ENCODE measurements at places on chromosomes 2 and 18.

DNA sequence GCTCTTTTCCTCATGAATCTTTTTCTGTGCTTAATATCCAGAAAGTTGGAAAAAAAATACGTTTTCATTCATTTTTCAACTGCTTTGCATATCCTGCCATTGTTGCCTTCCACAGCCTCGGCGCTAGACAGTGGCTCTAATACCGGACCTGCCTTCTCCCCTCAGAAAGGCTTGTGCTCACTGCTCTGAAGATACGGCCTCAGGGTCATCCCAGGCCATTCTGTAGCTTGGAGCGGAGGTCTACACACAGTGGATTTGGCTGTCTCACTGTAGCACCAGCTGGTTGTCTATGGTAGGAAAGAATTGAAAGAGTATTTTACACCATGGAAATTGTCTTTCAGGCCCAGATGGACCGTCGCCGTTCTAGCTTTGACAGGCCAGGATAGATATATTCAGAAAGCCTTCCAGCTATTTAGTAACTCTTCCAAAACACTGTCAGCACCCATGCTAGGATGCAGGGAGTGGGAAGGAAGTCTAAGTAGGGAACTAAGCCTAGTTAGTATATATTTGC is 242.0 kb downstream of the TMEM182 start:
- DNase-seq, result no peak

DNA sequence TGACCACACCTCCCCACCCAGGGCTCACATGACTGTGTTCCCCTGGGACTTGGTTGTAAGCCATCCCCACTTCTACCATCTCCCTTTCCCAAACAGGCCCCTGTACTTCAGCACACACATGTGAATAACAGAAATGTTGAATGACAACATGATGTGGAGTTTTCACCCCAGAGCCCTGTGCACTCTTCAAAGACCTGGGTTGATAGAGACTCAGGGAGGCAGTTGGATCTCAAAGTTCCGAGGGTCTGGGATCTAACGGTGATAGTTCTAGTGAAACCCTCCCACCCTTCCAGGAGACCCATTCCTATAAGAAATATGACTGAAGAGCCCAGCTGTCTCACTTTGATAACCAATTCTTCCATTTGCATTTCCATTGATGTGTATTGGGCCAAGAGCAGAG is at the start of gene MROH2A:
MROH2A (plus strand) TSS at position 301 of the 400 bp plus-strand sequence. CDS start 1,029 bp downstream, outside the sequence.
- DNase-seq, result no peak

DNA sequence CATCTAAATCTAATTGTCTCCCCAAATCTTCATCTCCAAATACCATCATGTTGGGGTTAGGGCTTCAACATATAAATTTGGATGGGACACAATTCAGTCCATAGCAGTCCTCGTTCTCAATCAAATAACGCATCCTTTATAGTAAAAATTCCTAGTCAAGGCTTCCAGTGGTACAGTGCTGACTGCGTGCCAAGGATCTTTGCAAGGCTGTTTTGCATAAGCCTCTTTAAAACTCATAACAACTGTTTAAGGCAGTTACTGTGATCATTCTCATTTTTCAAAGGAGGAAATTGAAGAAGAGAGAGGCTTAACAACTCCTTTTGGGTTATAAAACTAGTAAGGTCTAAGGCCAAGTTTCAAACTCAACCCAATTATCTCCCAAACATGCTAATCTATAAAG is 666.9 kb downstream of the NYAP2 start:
- DNase-seq, result no peak

DNA sequence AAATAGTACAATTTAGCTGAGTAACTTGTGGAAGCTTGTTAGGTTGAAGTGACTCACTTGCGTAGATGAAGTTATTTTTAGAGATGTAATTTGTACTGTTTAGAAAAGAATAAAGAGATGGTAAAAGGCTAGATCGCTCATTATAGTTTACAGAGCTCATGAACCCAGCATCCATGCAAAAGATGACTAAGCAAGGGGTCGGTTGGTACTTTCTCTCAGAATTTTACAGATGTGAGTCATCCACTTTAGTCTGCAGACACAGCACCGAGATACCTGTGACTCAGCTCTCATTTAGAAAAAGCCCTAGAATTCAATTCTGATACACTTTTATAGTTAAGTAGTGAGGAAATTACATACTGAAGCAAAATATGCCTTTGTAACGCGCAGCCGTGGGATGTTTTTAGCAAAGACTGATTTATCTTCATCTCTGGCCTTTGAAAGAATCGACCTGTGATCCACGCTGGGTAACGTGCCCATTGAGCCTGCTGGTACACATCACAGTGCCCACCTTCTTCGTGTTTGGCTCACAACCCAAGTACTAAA is 116.5 kb upstream of the FOSL2 start:
- DNase-seq, result peak; percentile 94

DNA sequence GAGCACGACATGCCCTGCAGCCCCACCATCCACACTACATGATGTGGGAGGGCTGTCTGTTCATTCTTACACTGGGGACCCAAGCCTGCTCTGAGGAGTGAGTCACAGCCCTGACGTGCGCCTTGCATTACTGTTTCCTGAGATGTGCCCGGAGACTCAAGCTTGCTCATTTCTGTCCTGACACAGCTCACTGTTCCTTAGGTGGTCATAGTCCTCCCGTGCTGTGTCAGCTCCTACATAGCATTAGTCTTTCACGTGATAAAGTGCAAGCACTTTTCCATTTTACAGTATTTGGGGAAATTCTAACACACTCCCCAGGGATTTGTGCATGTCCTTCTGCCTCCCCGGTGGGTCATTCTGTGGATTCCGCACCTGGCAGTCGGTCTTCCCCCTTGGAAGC is 46.2 kb upstream of the TRIM43B start:
- DNase-seq, result peak; percentile 78

GRCh38 chr2:112699984-112700667 is 20.7 kb upstream of the NT5DC4 start:
- no peak for DNase-seq

DNA sequence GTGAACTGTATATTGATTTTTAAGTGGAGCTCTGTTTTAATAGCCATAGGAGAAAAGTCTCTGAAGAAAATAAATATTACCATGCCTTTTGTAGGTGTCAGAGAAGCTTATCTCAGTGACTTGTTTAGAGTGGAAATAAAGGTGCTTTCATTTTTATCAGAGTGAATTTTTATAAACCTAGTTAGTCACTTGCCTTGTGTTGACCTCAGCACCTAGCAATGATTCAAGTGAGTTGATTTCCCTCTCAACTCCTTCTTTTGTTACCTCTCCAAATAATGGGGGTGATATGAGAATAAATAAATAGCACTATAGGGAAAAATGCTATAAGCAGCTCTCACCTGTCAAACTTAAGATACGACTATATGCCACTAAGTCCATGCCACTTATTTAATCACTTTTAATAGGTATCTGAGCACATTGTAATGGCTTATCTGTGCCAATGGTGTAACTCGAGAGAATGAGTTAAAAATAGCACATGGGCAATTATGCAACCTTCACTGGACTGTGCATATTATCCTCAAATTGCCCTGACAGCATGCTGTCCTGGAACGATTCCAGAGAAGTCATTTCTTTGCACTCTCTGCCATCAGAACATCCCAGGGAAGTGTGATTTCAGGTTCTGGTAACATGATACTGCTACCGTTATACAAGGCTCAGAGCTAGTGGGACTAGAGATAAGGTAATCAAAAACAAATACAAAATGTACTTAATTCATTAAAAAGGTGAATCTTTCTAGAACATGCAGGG is 290.8 kb downstream of the CCDC85A start:
- no peak for DNase-seq

DNA sequence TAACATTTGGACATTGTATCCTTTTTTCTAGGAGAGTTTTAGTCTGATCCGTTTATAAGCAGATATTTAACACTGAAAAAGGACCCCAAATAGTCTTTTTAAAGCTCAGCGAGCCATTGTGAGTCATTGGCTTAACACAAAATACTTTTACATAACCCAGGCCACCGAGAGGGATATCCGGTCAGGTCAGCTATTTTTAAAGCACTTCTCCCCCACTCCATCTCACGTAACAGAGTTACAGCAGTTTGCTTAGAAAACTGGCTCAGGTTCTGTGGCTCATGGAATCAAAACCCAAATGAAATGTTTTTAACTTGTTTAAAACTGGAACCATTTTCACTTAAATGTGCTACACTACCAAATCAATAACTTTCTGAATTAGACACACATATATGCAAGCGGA is 23.9 kb downstream of the COL4A3 start:
- no peak for DNase-seq

GRCh38 chr2:37713258-37713700 is 41.8 kb upstream of the CDC42EP3 start:
- no peak for DNase-seq

DNA sequence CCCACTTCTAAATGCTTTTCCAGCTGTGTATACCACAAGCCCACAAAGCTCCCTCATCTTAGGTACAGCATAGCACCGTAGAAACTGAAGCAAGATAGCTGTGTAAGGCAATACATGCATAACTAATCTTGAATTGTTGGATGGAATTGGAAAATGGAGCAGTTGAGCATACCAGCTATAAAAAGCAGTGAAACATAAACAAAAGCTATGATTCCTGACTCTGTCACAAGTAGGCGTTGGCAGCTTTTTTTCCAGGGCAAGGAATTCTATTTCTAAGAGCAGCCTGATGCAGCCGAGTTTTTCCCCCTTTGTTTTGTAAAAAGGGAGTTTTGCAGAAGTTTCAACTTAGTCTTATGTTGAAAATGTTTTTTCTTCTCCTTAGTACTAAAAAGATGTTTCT is 32.4 kb downstream of the MOGAT1 start:
- DNase-seq, result no peak

DNA sequence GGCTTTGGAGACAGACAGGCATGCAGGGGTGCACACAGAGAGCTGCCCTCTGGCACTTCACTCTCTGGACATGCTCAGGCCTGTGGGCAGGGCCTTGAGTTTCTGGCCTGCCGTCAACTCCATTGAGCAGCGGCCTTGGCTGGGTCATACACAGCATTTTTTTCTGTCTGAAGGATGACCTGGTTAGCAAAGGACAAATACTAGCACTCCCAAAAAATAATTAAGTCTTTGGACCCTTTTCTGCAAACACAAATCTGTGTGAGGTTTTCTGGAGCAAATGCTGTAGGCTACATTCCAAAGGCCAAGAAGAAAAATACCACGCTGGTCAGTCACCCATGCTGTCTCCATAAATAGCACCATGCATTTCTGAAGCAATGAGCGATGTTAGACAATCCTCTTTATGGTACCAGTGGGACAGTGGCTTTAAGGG is 124.7 kb upstream of the CTAGE1 start:
- DNase-seq, result no peak

GRCh38 chr2:219169930-219170654 is at the start of gene SLC23A3:
Gene SLC23A3 (minus strand): TSS chr2:219170029. CDS start chr2:219169984, 45 bp downstream.
- DNase-seq, result no peak

- DNase-seq, result no peak
Observed at GRCh38 chr2:122080316-122080715, 324.9 kb downstream of the TSN start.

- DNase-seq, result no peak
Observed at GRCh38 chr2:185738679-185739472, at the start of gene FSIP2. Gene FSIP2 (plus strand): TSS chr2:185738804. CDS start chr2:185738895, 91 bp downstream.

DNA sequence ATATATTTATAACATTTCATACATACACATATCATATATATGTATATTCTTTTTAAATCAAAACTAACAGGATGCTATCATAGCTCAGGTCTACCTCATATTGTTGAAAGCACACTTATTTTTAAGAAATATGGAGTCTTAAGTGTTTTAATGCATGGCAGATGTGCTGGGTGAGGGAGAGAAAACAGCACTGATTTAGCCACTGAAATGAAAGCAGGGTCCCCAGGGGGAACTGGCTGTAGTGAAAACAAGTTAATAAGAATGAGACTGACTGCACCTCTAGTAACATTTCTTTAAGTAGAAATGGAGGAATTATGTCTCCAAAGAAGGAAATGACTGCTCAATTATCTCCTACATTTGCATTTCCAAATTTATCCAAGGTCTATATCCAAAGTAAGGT is 857.8 kb downstream of the DCDC2C start:
- DNase-seq, result no peak

DNA sequence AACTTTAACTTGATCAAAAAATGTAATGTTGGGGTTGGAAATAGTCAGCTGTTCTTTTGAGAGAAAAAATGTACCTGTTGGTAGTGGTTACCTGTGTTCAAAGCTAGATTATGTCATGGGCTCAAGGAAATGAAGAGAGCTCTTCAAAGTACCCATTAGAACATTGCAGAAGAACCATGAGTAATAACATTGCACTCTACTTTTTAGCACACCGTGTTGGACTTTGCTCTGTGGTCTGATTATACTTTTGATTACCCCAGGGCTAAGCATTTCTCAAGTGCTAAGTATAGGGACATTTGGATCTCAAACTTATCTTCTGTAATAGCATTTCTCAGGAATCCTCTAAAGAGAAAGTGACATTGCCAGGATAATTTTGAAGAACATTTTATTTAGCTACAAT is 1122.8 kb upstream of the CELF4 start:
- DNase-seq, result no peak

DNA sequence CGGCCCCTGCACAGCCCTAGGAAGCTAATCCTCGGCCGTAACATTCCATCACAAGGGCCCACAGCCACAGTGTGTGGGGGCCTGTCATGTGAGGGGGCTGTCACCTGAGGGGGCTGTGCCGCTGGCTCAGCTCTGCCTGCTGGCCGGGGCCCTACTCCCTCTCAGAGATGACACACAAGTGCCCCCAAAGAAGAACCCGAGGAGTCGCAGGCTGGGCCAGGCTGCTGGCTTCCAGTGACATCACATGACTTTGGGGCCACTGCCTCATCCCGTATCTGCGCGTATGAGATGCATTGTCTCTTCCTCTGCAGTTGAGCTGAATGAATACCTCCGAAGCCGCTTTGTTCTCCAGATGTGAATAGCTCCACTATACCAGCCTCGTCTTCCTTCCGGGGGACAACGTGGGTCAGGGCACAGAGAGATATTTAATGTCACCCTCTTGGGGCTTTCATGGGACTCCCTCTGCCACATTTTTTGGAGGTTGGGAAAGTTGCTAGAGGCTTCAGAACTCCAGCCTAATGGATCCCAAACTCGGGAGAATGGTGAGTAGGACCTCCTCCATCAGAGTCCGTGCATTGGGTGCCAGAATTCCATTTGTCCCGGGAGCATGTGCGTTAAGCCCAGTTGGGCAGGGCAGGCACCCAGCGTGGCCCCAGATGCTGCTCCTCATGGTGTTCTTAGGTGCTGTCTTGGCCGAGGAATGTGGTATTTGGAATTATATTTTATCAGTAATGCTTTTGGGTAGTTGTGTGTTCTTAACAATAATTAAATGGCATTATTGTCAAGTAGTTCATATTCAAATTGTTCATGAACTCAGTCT is at the start of gene CNDP1:
CNDP1 (plus strand) TSS at position 351 of the 820 bp plus-strand sequence; CDS start at position 519, 168 bp downstream.
- DNase-seq, result no peak

DNA sequence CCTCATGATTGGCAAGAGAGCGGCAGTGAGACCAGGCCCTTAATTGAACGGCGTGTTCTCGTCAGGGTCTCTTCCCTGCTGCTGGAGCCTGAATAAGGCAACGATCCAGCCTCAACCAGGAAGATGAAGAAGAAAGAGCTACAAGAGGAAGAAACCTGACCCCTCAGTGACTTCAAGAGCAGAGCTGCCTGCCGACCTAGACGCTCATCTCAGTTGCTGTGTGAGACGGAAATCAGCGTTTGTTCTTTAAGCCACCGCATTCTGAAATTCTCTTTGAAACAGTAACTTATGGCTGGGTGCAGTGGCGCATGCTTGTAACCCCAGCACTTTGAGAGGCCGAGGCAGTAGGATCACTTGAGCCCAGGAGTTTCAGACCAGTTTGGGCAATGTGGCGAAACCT is 29.6 kb upstream of the KCNG3 start:
- DNase-seq, result no peak

- no peak for DNase-seq
Observed at GRCh38 chr2:124025171-124025580, at the start of gene CNTNAP5. Gene CNTNAP5 (plus strand): TSS chr2:124025287. CDS start chr2:124025651, 364 bp downstream.

- DNase-seq, result peak; percentile 67
Observed at GRCh38 chr2:237060534-237061312, 25.0 kb upstream of the COPS8 start.

Data from RKO (cell line).